HepG2 (cell line): ENCODE measurements at places on chromosomes 11 and 22. TPM values are rescaled to one million over a fixed set of nuclear protein-coding genes. Genes with fewer than 3 reads are reported as not detected.
A peak's percentile ranks its signal among the peaks of the same experiment; 100 is the strongest.

GRCh38 chr11:134995741-134996140 is 583.7 kb upstream of the B3GAT1 start:
- DNase-seq, result no peak
- no peaks in the 10 kb centered on the region for H3K4me1 ChIP-seq
- no peak overlapping the region for H3K27ac ChIP-seq

DNA sequence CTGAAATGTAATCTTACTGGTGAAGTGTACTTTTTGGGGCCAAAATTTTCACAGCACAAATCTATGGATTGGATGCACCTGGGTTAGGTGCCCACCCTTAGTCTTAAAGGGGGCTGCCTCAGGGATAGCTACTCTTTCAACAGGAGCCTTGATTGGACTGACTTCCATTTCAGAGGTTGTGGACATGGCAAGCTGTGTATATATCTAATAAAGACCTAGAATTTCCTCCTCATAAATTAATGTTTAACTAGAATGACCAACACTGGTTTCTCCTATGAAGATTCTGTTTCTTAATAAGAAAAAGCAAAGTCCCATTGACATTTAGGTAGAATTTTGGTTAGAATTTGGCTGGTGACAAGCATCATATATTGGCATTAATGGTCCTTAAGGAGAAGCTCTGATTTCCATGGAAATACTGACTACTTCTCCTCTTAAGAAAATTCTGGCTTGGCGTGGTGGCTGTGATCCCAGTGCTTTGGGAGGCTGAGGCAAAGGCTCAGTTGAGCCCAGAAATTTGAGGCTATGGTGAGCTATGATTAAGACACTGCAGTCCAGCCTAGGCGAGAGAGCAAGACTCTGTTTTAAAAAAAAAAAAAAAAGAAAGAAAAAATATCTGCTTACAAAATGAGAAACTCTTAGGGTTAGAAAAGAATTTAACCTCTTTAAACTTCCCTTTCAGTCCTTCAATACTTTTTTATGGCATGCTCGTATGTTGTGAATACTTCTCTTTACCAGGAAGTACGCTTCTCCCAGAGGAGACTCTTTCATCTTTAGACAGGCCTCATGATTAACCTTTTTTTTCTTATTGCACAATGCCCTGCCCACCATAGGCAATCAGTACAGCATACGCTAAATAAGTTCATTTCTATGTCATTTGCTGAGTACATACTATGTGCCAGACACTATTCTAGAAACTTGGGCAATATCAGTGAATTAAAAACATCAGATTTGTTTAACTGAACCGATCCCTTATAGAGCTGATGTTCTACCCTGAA is 77.2 kb downstream of the PRR5L start:
- no peak for DNase-seq
- no peaks in the 10 kb centered on the region for H3K36me3 ChIP-seq
- H3K27me3 ChIP-seq, result peaks cover 3% of the 10 kb centered on the region
- H3K4me3 ChIP-seq, result no peak overlapping the region
- H3K27ac ChIP-seq, result no peak overlapping the region

- peaks cover 88% of the 10 kb centered on the region for H3K4me1 ChIP-seq
- no peaks in the 10 kb centered on the region for H3K27me3 ChIP-seq
- peak overlapping the region; percentile 26; the same call in 1 of the 2 replicates for H3K4me3 ChIP-seq
Measured at GRCh38 chr22:42805016-42805997, 51.8 kb downstream of the ARFGAP3 start.

DNA sequence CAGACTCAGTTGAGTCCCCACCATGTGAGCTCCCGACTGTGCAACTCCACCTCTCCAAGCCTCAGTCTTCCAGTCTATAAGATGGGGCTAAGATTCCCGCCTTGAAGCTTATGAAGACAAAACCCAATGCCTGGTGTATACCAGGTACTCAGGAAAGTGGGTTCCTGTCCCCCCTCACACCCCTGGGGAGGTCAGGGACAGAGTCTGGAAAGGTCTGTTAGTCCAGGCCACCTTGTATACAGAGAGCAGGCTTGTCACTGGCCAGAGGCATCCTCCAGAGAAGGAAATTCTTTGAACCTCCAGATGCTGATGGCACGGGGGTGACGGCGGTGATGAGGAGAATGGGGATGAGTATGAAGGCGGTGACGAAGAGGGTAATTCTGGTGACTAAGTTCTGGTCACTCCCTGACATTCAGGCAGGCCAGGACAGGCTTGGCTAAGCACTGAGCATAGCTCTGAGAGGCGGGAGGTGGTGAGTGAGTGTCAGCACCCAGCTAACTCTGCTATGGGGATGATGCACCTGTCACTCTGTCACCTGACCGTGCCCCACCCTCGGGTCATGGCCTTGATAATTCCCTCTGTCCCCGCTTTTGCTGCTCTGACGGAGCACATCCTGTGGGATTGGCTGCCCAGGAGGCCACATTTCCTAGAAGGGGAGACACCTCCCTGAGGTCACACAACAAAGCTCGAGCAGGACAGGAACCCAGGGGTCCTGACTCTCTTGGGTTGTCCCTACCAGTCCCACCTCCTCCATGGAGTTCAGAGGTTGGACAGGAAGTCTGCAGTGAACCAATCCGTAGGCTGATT is 30.9 kb upstream of the CSNK1E start:
- no peaks in the 10 kb centered on the region for H3K36me3 ChIP-seq
- H3K27ac ChIP-seq, result no peak overlapping the region
- peaks cover 2% of the 10 kb centered on the region for H3K27me3 ChIP-seq
- DNase-seq, result no peak

The SULT4A1 gene
- total RNA-seq, result not detected in 2 replicates

The PLXNB2 gene
- 19.3 and 32.6 TPM in 2 replicates for total RNA-seq
